Glomerular endothelial cell (primary cell): ENCODE measurements at places on chromosomes 7 and 10. TPM values are rescaled to one million over a fixed set of nuclear protein-coding genes. Genes with fewer than 3 reads are reported as not detected.

DNA sequence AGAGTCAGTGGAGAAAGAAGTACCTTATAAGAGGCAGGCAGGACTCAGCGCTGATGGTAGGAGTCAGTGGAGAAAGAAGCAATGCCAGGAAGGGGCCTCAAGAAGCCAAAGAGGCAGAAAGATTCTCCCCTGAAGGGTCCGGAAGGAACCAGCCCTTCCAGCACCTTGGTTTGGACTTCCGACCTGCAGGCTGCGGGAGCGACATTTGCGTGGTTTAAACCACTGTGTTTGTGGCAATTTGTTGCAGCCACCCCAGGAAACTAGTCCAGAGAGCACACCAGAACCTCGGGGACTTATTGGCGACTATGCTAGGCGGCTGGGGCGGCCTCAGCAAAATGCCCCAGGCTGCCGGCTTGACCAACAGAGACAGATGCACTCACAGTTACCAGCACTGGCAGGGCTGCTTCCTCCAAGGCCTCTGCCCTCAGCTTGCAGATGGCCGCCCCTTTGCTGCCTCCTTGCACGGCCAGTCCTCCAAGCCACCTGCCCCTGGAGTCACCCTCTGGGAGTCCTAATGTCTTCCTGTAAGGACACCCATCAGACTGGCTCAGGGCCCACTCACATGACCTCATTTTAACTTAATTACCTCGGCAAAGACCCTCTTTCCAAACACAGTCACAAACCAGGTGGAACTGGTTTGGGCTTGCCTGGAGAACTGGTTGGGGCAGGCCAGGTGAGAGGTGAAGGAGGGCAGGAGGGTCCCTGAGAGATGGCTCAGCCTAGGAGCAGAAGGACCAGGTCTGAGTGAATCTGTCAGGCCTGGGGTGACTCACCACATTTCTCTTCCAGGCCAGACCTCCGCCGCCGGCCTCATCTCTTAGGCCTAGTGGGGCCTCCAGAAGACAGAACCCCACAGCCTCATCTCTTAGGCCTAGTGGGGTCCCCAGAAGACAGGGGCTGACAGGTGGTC is 26.1 kb downstream of the CALML3 start:
- no peak for DNase-seq

GRCh38 chr10:30433306-30433729 is 666 bp upstream of the MAP3K8 start:
- no peak for DNase-seq

LRRC61 gene
- total RNA-seq: 1.7 and 2.4 TPM in 2 replicates

GRCh38 chr10:96360331-96360730 is 1.5 kb upstream of the OPALIN start:
- no peak for DNase-seq

DNA sequence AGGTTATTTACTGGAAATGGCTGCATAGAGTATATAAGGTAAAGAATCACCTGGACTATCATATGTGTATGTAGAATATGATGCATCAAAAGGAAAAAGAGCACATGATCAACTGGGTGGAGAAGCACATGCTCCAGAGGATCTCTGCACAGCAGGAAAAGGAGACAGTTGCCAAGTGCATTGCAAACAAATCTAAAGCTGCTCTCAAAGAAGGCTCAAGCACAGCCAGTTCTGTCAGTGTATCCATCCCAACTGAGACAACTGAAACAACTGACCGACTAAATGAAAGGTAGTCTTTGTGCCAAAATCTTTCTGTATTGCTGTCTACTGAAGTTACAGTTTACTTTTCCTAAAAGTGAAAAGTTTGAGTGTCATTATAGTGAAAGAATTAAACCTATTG is 83.2 kb upstream of the SGCE start:
- DNase-seq: no peak

ASZ1 gene
- total RNA-seq: not detected in 2 replicates

DNA sequence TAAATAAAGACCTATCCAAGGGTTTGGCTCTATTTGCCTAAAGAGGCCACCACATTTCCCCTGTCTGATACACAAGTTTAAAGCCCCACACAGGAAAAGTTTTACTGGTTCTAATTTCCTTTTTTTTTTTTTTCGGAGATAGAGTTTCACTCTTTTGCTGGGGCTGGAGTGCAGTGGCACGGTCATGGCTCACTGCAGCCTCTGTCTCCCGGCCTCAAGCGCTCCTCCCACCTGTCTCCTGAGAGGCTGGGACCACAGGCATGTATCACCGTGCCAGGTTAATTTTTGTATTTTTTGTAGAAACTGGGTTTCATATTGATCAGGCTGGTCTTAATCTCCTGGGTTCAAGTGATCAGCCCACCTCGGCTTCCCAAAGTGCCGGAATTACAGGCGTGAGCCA is 53.3 kb upstream of the ASAH2 start:
- DNase-seq: no peak
